GM19239 (cell line): ENCODE measurements at places on chromosomes 2 and 18.
A peak's percentile ranks its signal among the peaks of the same experiment; 100 is the strongest.

GRCh38 chr2:230798769-230799399 lies 65.9 kb upstream of the ITM2C start:
- DNase-seq = no peak

GRCh38 chr2:160977854-160978253 lies 182.4 kb upstream of the TANK start:
- DNase-seq = no peak

DNA sequence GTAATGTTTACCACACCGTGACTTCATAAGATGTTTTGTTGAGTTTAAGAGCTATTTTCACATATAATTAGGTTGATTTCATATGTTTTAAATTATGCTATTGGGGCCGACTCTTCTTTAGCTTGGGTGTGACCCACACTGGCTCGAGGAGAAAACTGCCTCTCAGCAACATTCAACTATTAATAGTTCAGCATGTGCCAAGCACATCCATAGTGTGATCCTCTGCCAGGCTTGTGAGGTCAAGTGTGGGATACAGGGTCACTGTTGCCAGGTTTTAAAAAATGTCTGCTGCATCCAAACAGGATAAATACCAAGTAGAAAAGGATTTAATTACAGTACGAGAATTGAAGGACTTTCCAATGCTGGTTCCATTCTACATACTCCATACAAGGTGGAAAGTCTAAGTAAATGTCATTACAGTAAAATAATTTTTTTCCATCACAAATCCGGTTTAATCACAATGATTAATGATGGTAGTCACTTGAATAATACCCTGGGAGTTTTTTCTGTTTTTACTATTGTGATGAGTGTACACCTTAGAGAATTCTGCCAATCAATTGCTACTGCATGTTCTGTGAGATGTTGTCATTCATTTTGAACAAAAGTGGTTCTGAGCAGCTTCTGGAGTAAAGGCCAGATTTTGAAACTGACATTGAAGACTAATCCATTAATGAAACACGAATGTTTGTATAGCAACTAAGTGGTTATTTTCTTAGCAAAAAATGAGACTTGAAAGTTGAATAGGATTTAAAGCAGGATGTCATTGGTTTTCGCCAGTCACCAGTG lies 84.5 kb downstream of the ABI2 start:
- no peak for DNase-seq

GRCh38 chr18:58402951-58403702 lies 225.8 kb downstream of the ALPK2 start:
- no peak for DNase-seq

DNA sequence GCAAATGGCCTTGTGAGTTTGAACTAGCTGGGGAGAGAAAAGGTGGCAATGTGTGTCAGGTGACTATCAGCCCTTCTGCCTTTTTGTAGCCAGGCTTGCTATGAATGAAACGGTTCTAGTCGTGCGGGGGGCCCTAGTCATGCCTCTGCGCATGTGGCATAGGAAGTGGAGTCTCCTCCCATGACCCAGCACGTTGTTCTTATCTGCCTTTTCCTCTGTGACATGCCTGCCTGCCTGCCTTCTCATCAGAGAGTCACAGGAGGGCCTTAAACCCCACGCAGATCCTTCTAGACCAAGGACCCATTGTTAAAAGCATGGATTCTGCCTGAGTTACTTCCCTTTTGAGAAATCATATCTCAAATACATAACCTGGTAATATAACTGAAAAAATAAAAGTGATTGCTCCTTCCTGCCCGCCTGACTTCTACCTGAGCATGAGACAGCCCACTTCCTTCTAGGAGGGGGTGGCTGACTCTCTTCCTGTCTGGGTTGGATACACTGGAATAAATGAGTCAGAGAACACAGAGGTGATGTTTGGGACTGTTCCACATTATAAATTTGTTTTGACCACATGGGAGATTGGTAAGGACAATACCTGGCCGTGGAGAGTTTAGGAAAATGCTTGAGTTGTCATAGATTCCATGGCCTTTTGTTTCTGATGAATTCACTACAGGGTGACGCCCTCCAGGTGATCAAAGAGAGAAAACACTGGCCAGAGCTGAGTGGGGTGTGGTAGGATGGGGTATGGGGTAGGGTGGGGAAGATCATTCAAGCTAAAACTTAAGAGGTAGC lies 49.8 kb downstream of the FBLN7 start:
- no peak for DNase-seq

- DNase-seq = peak; percentile 34
These were observed 173.8 kb downstream of the ICOS start for GRCh38 chr2:204110338-204110741.

DNA sequence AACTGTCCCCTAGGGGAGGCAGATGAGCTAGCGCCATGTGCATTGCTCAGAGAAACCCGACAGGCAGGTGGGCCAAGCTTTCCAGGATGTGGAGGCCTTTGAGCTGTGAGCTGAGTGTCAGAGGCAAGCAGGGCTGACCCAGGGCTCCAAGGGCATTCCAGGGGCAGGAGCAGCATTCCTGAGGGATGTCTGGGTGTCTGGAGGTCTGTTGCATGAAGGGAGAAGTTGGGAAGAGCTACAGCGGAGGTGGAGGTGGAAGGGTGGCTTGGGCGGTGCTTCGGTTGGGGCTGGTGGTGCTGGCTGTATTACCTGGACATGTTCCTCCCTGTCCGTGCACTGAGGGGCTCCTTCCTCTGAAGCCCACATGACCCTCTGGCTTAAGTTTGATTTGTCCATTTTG lies 102.8 kb downstream of the RNF144A start:
- no peak for DNase-seq

DNA sequence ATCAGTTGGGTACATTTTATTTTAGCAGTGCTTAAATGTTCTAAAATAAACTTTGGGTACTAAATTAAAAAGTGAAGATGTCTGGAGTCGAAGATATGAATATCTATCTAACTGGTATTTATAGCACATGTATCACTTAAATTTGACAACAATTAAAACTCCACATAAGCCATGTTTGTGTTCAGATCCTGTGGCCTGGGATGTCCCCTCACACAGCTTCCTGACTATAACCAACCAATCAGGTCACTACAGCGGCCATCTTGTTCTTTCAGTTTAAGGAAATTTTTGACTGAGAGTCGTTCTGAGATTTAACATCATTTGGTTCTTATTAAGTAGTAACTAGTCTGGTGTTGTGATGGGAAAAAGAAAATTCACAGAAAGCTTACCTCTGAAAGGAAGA lies 170.7 kb upstream of the NRP2 start:
- no peak for DNase-seq

GRCh38 chr18:8659609-8660242 lies 45.6 kb upstream of the MTCL1 start:
- DNase-seq = no peak

DNA sequence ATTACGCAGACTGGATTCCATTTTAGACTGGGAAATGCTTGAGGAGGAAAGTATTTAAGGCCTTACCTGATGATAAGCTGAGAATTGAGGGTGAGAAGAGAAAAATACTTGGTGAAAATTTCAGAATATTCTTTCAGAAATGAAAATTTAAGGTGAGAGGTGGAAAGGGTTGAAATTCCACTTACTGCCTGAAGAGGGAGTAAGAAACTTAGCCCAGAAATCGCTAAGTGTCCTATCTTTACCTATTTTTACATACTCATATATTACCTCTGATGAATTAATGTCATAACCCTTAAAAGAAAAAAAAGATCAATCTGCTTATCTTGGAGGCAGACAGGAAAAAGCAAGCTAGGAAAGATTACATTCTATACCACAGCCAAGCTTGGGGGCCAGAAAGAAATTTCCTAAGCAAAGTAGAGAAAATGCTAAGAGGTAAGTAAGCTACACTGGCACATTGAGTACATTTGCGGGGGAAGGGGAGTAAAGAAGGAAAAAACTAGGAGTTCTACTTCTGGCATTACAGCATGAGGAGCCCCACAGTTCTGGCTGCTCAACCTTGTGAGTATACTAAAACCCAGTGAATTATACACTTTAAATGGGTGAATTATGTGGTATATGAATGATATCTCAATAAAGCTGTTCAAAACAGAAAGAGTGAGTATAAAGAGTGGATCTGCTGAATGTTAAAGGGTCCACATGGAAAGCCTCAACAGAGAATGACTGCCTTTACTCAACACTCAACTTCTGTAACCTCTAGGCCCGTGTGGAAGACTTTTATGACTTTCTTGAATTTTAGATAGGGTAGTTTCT lies 33.8 kb downstream of the SMC6 start:
- DNase-seq = peak; percentile 13

DNA sequence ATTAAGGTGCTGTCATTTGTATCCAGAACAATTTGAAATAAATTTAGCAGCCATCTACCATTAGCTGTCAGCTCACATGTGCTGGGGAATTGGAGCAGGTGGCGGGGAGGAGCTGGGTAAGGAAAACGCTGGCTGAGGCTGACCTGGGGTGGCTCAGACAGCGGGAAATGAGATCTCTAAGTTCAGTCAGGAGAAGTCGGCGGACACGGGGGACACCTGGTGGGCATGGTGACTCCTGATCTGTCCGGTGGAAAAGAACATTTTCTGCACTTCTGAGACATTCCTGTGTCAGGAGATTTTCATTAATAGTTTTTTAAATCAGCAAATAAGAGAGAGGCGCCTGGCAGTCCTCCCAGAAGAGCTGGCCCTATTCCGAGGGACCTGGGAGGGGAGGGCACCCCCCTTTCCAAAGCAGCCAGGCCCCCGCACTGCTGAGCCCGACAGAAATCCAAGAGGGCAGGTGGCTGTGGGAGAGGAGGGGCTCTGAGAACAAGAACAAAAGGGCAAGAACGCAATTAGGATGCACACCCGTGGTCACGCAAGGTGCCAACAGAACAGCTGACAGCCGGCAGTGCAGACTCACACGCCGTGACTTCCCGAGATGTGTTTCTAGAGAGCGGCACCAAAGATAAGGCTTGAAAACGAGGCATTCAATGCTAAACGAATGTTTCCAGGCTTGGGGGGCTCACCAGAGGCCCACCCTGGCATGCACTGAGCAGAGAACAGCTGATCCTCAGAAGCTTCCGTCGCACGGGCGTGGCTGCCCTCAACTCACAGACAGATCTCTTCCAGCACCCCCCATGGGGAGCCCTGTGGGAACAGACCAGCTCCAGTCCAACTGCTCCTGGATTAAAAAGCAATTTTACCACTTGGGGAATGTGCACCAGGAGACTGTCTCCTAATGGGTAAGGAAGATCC lies 26.4 kb downstream of the SLC66A2 start:
- no peak for DNase-seq

DNA sequence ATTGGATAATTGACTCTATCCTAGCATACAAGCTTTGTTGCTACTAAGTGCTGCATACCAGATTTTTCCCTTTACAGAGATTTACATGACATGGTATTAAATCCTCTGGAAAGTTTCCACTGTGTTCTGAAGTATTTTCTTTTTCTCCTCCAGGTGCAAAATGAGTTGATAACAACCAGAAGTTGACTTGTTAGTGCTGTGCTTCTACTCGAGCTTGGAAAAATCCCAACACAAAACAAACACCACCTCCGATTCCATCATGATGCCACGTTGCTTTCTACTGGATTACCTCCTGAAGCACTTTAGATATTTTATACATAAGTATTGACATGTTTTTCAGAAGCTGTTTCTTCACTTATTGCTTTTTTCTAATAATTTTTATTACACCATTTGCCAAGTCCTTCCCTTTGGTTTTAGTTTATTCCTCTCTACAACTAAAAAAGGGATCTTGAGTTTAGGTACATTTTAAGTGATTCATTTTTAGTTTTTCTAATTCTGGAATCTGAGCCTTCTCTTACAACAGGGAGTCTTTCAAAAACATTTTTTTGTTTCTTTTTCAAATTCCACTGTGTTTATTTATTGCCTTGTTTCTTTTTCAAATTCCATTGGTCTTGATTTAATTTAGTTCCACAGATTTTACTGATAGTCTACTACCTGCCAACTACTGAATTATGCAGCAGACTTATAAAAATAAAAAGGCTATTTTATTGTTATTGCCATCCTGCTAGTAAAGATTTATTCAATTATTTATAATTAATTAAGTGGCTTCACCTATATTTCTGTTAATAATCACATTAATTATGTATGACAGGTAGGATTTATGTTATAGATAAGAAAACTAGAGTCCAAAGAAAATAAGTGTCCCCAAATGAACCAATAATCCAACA lies 143.4 kb downstream of the PPP1R1C start:
- DNase-seq = no peak

GRCh38 chr2:56192664-56193305 lies 9.0 kb downstream of the CCDC85A start:
- DNase-seq = no peak

GRCh38 chr2:144512891-144513351 lies 7.0 kb downstream of the ZEB2 start:
- no peak for DNase-seq

DNA sequence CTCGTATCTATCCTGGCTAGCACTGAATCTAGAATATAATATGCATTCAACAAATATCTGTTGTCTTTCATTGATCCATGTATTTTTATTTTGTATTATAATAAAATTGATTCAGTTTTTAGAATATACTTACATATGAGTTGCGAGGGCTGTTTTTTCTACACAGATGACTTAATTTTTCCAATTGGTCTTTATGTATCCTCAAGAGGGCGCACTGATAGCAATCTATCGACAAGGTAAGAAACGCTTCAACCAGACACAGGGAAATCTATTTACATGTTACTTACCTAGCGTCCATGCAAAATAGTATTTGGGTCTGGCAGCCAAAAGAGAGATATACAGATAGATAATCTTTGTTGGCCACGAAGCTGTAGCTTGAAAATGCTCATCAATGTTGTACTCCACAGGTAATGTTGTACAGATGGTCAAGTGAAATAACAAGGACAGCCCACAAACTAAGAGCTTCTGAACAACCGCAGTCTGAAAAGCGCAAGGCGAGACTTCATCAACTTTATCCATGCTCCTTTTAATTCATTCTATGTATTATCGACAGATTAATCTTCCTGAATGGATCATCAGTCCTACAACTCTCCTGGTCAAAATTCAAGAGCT lies 35.5 kb upstream of the KIDINS220 start:
- DNase-seq = peak; percentile 21

- no peak for DNase-seq
These were observed 34.8 kb upstream of the SPATA3 start for GRCh38 chr2:230961091-230961491.

DNA sequence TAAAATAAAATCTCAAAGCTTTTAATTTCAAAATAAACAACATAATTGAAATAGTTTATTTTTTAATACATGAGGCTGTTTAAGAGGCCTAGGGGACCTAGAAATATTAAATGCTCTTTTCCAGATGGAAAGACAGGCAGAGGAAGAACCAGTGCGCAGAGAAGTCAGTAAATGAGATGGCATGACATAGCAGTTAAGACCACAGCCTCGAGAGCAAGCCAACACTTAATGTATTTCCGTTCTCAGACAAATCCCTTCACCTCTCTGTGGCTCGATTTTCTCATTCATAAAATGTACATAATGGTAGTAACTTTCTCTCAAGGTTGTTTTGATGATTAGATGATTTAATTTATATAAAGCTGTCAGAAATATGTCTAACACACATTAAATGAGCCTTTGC lies 405.1 kb upstream of the CWC22 start:
- no peak for DNase-seq

DNA sequence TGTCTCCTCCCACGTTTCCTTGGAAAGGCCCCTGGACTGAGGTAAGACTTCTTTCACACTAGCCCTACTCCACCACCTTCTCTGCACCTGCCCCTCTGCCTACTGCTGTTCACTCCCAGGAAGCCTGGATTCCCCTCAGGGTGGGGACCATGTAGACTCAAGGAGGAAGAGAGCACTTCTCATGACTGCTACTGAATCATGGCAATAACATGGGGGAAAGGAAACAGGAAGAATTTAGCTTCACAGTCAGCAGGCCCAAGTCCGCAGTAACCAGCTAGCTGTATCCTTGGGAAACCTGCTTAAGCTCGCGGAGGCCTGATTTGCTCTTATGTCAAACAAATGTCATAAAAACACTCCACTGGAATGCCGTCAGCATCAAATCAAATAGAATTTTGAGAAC lies 126.2 kb upstream of the CAPN13 start:
- DNase-seq = no peak
